ENCODE measurements at places on chromosomes 2 and 18. TPM values are rescaled to one million over a fixed set of nuclear protein-coding genes. Genes with fewer than 3 reads are reported as not detected.

Gene CD8B2
- 0.37 TPM for total RNA-seq

Gene AGXT
- total RNA-seq, result not detected

DNA sequence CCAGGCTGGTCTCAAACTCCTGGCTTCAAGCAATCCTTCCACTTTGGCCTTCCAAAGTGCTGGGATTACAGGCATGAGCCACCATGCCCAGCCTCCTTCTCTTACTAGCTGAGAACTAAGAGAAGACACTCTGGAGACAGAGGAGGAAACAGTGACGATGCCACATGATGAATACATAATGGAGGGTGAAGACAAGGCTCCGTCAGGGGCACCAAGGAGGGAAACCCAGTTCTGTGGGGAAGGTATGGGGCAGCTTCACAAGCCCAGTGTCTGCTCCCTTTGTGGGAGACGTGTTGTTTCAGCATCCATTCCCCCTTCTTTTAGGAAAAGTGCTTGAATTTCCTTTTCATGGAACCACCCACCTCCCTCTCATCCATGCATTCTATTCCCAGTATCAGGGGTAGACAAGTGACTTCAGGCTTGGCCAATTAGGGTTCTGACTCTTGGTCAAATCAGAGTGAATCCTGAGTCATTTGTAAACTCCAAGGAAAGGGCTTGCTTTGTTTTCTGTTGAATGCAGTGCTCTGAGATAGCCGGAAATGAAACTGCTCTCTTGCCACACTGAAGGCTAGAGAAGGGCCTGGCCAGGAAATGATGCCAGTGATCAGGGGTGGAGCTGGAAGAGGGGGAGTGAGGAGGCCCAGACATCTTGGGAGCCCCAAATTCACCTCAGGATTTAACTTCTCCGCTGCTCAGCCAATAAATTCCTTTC is 23.7 kb downstream of the TMEM127 start:
- no peak for DNase-seq

DNA sequence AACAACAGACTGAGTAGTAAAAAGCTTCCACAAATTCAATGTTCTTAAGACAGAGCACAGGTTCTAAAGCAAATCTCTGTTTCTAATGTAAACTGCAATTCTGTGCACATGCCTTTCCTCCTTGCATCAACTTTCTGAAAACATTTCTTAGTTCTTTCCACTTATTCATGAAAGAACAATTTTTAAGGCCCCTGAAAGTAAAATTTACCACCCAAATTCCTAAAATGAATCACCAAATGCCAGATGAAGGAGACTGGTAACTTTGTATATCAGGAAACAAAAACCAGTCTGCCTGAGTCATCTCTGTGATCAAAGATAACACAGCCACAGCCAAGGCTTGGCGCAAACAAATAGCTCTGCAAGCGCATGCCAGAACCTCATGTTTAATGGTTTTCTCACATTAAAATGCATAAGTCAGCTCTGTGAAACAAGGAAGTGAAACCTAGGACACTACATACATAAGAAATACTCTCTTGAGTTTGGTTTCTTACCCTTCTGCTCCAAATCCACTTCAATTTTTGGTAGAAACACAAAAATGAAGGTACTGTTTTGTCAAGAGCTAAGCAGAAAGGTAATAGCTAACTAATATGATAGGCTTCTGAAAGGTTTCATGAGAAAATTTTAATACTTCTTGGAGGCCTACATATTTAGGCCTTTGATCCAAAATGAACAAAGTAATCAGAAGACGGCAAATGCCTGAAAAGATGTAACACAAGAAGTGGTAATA is 169.4 kb downstream of the THADA start:
- DNase-seq, result peak; percentile 78

Gene PAX3
- 3.3 TPM for total RNA-seq

DNA sequence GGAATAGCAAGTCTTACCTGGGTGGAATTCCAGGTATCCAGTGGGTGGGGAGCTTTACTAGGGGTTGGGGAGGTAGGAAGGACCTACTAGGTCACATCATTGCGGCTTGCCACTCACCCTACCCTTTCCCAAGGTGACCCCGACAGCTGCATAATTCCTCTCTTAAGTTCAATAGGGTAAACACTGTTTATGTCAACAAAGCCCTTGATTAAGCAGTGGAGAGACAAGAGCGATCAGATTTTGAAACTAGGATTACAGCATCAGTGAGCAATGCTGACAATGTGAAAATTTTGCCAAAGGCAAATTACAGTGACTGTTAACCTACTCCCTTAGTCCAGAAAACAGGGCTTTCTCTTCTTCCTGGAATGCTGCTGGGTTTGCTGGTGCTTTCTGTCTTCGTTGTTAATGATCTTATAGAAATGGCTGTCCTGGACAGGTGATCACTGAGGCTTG is 14.5 kb downstream of the SLC19A3 start:
- DNase-seq, result no peak

- DNase-seq, result no peak
Measured at GRCh38 chr2:179849719-179850118, 11.7 kb downstream of the ZNF385B start.

GRCh38 chr2:95344656-95345055 is 47.5 kb downstream of the KCNIP3 start:
- DNase-seq, result no peak

DNA sequence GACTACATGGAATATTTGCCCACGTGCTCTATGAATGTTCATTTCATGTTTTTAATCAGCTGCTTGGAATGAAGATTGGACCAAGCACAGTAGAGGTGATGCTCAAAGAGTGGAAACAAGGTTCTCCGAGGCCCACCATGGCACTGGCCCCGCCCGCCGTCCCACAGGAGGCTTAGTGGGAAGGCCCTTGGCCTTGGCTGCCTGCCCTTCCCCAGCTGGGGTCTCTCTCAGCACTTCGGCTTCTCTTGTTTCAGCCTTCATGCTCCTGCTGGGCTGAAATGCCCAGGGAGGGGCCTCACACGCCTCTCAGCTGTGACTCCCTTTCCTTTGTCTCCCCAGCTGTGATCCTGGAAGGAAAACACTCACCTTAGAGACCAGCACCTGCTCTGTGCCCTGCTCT is 833.2 kb downstream of the GALR1 start:
- no peak for DNase-seq

DNA sequence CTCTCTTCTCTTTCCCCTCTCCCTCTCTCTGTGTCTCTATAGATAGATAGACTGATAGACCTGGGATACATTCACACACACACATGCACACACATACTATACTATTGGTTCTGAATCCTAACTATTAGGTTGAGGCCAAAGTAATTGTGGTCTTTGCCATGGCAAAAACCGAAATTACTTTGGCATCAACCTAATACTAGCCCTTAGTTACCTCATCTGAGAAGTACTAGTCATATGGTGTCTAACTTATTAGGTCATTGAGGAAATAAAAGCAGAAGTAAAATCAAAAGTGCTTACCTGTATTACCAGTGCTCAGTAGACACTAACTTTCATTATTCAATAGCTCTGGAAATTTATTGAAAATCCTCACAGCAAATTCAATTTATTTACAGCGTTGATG is 451.5 kb downstream of the EPHA4 start:
- no peak for DNase-seq

- DNase-seq, result no peak
Measured at GRCh38 chr2:47079515-47080412, 75.3 kb downstream of the STPG4 start.

Gene PTPRN
- 1.0 TPM for total RNA-seq

GRCh38 chr2:101262142-101262541 is 9.5 kb downstream of the CNOT11 start:
- DNase-seq, result no peak

- no peak for DNase-seq
Measured at GRCh38 chr2:197677483-197677882, 2.1 kb upstream of the RFTN2 start.

Gene TMEM198
- 2.0 TPM for total RNA-seq

DNA sequence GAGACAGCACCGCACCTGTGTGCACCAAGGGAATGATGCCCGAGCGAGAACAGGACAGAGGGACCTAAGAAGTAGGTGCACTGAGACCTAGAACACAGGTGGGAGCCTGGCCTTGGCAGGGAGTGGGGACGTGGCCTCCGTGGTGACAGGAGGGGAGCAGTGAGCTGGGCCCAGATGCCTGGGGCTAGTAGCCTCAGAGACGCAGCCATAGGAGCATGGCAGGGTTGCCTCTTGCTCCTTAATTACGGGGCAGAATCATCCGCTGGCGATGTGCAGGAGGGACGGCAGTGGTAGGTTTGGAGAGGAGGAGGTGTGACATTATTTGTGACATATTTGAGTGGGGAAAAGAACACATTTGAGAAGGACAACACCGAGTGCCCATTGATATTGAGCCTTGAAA is 57.0 kb upstream of the HPCAL1 start:
- DNase-seq, result no peak

DNA sequence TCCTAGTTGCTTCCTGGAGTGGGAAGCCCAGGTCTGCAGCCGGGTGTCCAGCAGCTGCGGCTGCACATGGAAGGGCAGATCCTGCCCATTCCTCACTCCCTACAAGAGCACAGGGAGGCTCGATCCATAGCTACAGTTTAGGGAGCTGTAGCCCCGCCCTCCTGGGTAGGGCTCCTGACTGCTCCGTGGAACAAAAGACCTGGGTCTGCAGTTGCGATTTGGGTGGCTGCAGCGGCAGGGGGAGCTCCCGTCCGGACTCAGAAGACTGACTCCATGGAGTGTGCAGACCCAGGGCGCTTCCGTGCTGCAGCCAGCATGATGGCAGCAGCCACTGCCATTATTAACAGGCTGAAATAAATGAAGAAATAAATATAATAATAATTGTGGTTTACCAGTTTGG is 157.3 kb downstream of the CTNNA2 start:
- DNase-seq, result no peak

DNA sequence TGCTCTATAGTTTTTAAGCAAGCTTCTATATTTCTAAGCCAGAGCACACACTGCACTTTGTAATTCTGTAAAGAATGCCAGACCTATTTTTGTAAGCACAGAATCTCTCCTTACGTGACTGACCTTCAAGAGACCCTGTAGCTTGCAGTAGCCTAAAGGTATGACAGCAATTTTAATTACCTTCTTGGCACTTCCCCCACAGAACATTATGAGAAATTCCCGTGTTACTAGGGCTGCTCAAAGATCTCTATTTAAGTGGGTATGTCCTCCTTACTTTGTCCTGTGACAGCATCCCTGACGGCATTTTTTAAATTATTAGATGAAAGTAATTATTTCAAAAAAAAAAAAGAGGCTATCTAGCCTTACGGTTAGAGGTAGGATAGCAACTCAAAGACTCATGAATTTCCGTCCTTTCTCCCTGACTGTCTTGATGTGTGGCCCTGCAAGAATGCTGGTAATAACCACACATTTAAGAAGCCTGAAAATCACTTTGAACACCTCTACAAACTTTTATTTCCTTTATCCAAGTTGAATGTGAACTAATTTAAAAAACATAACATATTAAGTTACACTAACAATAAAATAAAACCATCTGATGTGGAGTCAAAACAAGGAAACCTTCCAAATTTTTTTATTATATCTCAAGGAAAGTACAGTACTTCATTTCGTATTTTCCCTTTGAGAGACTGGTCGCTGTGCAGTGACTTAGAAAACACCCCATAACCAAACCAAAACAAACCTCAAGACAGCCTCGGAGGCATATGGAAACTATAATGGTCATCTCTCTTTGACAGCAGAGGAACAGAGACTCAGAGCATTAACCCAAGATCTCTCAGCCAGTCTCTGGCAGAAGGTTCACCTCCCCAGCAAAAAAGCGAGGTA is 54.9 kb downstream of the THUMPD2 start:
- no peak for DNase-seq

Gene CD8A
- not detected for total RNA-seq

DNA sequence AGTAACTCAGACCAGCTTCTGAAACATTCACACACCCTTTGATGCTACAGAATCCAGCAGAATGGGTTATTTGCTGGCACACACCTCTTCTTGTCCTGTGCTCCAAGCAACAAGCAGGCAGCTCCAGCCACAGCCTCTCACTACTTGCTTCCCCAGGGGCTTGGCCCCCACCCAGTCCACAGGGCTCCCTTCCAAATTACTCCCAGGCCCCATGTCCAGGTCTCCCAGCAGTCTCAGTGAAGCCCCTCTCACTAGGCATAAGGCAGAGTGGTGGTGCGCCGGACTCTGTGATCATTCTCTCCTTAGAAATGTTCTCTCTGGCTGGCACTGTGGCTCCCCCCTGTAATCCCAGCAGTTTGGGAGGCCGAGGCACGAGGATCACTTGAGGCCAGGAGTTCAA is 25.9 kb downstream of the ITM2C start:
- DNase-seq, result no peak

DNA sequence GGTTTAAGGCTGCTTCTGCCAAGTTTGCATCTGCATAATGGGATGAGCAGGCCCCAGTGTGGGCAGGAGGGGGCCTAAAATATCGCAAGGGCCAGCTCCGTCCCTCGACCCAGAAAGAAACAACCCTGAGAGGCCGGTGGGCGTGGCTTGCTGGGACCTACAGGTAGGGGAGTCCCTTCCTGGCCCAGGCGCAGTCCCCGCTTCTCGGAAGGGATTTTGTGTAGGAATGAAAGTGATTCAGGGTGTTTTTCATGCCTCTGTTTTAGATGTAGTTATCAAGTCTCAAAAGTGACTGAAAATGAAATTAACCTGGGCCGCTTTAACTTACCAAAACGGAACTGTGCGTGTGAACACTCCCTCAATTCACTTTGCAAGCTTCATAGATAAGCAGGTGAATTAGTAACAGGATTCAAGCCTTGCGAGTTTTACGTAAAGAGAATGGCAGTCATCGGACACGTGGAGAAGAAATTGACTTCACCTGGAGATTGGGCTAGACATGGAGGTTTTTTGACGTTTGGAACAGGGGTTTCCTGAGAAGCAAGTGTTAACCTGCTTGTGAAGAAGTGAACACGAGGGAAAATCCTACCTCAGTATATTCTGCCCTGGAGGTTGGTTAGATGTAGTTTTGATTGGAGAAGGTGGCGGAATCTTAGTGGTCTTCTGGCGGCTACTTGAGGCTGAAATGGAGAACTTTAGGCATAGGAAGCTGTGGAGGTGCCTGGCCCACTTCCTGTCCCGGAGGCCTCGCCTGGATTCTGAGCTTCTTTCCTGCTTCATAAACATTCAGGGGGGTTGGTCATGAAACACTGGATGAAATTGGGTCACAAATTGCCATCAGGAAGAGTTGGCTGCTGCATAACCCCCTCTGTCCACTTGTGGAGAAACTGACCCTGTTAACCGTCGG is 1.7 kb downstream of the NCK2 start:
- no peak for DNase-seq

Gene MPP4
- 0.69 TPM for total RNA-seq

- no peak for DNase-seq
Measured at GRCh38 chr18:62531931-62532330, 9.1 kb downstream of the ZCCHC2 start.

DNA sequence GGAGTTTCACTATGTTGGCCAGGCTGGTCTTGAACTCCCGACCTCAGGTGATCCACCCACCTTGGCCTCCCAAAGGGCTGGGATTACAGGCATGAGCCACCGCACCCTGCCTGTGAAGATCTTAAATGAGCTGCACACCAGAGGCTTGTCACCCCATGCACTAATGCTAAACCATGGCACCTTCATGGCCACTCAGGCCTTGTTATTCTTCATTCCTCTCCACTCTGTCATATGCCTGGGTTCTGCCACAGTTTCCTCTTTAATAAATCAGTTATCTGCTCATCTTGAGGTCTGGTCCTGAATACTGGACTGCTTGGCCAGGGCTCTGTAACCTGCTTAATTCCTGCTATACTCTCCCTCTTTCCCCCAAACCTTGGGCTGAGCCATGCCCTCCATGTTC is 303.9 kb upstream of the FBXO11 start:
- DNase-seq, result no peak
